ENCODE measurements at places on chromosomes 12 and 14.

DNA sequence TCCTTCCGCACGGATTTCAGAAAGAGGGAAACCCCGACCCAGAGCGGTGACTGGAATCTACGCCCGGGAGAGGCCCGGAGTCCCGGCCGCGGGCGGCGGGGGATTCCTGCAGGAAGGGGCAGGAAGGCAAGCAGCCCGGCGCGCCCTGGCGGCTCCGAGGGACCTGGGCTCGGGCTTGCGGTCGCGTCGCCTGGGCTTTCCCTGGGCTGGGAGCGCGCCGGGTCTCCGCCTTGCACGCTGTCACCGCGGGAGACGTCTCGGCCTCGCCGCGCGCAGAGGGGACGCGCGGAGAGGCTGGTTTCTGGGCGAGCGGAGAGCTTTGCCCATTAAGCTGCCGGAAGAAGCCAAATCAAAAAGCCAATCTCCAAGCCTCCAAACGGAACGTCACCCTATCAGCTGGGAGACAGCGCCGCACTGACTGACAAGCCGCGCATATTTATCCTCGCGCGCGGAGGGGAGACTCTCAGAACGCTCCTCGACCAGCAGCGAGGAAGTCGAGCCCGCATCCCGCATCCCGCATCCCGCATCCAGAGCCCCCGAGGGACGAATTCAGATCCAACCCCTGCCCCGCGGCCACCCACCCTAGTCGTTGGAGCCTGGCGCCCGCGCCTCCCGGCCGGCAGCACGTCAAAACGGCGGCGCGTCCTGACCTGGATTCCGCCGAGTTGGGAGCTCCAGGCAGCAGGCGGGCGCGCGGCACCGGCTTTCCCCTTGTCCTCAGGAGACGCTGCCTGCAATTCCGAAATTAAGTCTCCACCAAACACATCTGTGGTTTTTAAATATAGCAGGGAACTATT, at the start of gene SLC8A3:
Gene SLC8A3 (minus strand): TSS at position 293 of the 797 bp plus-strand sequence. CDS start 20,529 bp downstream, outside the sequence.
- no peak for DNase-seq

- no peak for DNase-seq
Measured at GRCh38 chr12:101743242-101743641, 4.0 kb upstream of the SYCP3 start.

- no peak for DNase-seq
Measured at GRCh38 chr14:81331229-81332021, 68.7 kb downstream of the STON2 start.

GRCh38 chr12:76135456-76135855, 51.0 kb upstream of the NAP1L1 start:
- no peak for DNase-seq

- DNase-seq = no peak
Measured at GRCh38 chr12:31603546-31604009, 12.6 kb upstream of the DENND5B start.

DNA sequence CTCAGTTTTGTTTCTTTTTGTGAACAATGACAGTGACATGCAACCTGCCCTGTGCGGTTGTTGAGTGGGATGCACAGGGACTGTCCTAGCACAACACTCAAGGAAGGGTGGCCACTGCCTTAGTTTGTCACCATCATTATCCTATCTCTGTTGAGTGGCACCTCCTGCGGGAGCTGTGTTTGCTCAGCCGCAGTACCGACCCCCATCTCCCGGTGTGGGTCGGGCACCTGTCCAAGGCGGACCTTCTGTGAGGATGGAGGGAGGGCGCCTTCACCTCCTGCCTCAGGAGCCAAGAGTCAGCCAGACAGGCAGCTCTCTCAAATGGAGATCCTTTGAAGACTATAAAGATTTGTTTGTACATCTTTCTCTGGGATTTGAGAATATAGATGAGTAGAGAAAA, 142.1 kb downstream of the TSPAN9 start:
- DNase-seq = no peak

GRCh38 chr12:91515944-91516694, 333.5 kb upstream of the DCN start:
- DNase-seq = no peak

Data from effector CD4-positive, alpha-beta T cell (primary cell).